ENCODE measurements at places on chromosomes 16 and 17.

GRCh38 chr16:89320782-89321501 is 103.4 kb downstream of the ZNF778 start:
- DNase-seq = no peak

DNA sequence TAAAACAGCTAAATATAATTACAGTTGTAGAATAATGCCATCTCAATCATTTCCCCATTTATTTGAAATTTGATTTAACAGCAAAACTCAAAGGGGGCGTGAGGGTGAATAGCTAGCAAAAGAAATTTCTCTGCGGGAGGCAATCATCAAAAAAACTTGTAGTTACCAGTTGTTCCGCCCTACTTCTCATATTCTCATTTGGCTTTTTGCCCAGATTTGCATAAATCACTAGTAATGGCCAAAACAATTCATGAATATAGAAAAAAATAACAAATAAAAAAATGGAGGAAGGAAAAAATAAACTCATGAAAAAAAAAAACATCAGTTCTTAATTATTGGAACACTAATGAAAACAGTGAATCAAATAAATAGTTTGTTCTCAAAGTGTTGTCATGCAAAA is 722.6 kb upstream of the KIF2B start:
- DNase-seq = no peak

DNA sequence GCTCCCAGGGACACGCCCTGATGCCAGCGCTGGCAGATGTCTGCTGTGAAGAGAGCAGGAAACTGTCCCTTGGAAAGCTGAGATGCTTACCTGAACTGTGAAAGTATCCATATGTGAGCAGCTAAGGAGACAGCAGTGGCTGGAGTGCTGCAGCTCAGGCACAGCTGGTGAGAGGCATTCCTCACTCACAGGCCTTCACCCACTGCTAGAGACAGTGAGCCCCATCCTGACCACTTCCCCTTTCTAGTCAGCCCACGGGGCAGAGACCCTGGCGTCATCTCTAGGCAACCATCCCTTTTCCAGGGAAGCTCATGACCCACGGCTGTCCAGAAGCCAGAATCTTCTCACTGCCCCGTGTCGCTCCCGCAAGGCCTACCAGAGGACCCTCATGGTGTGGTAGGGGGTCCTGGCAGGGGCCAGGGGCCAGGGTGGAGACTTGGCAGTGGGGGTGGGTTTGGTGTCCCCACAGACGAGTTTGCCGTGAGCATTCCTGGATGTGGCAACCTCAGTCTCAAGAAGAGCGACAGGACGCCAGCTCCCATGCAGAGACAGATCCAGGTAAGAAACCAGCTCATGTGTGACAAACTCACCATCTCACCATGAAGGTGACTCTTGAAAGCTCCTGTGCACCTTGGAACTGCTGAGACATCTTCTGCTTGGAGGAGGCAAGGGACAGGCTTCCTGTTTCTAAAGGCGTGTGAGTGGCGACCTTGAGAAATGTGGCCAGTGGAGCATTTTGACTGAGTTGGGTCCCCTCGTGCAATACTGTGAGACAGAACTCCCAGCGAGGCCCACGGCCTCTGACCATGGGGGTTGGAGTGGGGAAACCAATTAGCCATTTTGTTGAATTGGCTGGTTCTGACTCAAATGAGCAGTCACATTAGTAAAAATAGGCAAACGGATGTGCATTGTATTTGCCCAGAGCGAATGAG is at the start of gene SCIMP:
Gene SCIMP, minus strand, starts transcription at position 216 of the 932 bp plus-strand sequence. Its CDS starts 105 bp downstream, at position 111.
- no peak for DNase-seq

GRCh38 chr17:3400055-3400454 is 1.8 kb upstream of the OR1E1 start:
- DNase-seq = no peak

DNA sequence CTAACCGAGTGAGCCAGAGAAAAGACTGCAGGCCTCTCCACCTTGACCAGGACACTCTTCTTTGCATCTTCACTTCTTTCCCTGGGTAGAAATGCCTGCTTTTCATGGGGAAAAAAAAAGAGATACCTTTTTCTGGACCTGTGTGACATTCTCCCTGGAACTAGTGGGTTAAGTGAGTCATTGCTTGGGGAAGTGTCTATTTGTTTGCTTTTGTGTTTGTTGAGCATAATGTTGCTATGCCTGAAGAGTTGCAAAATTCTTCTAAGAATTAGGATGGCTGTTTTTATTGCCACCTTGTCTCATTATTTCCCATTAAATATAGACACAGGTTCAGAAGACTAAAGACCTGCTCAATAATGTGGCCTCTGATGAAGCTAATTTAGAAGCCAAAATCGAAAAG is 18.8 kb downstream of the CLUAP1 start:
- DNase-seq = no peak

All from cerebellar nuclear complex (tissue), 1 donor.